ENCODE measurements at places on chromosomes 11 and 22.
A peak's percentile ranks its signal among the peaks of the same experiment; 100 is the strongest.

DNA sequence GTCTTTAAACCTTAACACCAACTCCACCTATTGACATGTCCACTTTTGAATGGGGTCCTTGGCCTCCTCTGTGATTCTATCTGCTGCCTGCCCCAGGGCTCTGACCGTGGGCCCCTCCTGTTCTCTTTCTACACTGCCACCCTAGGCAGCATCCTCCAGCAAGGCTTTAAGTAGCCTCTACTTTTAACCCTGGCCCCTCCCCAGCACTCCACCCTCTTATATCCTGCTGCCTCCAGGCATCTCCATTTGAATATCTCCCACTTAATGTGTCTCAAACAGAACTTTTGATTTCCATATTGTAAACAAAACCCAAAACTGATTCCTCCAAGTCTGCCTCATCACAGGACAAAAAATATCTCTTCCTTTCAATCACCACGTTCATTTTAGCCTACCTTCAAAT, 90.5 kb upstream of the ARHGAP32 start:
- no peak for DNase-seq

GRCh38 chr22:20244691-20245576, 23.2 kb downstream of the RTN4R start:
- DNase-seq = peak; percentile 23

DNA sequence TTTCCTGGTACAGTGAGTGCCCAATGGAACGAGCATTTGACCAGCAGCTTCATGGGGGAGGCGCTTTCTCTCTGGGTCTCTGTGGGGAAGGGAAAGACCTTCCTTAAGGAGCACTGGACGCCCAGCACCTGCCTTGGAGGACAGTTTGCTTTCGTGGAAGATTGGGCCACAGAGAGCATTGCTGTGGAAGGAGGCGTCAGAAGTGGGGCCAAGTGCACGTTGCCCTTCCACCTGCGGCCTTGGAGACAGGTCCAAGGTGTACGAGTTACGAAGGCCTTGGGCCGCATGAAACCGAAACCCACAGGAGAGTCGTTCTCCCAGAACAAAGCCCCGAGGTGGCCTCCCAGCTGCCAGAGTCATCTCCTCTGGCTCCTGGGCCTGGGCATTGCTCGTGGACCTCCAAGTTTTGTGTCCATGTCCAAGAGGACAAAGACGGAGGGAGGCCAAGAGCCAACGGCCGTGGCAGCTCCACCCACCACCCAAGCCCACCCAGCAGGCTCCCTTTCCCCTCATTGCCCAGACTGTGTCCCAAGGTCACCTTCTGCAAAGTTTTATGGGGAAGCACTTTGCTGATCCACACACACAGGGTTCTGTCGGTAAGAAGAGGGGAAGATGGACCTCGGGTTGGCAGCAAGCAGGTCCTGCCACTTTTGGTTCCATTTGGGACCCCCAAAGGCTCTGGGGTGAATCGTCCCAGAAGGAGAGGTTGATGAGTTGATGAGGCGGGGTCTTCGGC, 5.8 kb upstream of the NLRP6 start:
- DNase-seq = no peak

GRCh38 chr22:42217019-42217751, 53.3 kb downstream of the TCF20 start:
- DNase-seq = no peak

DNA sequence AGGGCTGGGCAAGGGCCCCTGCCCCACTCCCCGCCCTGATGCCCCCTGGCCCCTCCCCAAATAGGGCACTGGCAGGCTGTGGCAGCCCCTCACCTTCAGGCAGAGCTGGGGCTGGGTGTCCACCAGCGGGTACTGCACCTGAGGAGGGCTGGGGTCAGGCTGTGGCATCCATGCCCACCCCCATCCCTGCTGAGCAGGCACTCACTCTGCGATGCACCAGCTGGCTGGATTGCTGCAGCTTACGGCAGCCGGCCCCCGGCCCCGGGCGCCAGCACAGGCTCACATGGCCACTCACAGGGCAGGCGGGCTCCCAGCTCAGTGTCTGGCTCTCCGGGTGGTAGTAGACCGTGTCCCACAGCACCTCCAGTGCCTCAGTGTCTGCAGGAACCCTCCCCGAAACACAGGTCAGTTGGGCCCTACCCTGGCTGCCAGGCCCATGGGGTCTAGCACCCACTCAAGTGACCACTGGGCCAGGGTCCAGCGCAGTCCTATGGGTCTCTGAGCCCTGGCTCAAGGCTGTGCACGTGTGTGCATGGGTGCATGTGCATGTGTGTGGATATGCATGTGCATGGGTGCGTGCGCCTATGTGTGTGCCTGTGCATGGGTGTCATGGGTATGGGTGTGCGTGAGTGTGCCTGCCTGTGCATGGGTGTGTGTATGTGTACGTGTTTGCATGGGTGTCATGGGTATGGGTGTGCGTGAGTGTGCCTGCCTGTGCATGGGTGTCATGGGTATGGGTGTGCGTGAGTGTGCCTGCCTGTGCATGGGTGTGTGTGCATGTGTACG, 14.4 kb downstream of the IL17REL start:
- DNase-seq = no peak
